Ureter (tissue), 1 donor: ENCODE measurements at places on chromosomes 6 and 20.

- DNase-seq = no peak
Measured at GRCh38 chr6:8054276-8054675, 9.9 kb downstream of the BLOC1S5 start.

DNA sequence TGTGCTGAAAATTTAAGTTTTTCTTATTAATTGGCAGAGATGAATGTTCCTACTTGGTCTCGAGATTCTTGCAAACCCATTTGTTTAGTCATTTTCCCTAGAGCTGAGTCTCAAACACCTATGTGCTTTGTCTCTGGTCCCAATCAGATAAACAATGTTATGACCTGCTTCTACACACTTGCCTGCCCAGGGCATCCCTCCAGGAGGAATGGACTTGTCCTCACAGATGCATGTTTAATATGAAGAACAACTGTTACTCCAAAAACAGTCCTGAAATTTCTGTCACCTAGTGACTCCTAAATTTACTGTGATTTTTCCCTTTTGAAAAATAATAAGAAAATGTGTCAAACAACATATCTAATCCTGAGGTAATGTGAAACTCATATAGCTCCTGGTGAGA lies 43.7 kb downstream of the HDGFL1 start:
- DNase-seq = no peak

GRCh38 chr6:20455251-20455940 lies 53.7 kb downstream of the E2F3 start:
- DNase-seq = no peak

DNA sequence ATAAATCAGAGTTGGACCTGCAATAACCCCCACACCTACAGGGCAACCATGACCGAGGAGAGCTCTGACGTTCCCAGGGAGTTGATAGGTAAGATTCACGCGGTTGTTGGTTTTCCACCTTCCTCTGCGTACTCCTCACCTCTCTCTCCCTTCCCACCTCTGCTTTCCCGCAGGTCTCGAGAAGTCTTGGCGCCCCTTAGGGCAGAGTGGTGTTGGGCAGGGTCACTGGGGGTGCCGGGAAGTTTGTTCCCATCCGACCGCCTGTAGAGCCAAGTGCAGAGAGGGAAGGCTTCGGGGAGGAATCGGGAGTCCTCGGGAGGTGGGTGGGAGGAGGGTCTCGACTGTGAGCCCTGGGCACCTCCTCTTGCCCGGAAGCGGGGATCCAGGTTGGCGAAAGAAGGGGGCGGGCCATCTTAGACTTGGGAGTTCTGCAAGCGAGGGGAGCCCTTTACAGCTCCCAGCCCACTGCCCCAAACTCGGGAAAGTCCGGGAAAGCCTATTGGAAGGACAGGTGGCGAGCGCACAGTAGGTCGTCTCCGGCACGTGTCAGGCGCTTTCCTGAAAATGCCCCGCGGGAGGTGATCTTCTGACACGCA lies 672 bp downstream of the CARMIL1 start:
- DNase-seq = no peak

- DNase-seq = no peak
Measured at GRCh38 chr6:139483079-139483478, 108.6 kb upstream of the CITED2 start.
